Suppressor macrophage (primary cell): ENCODE measurements at places on chromosomes 2 and 18.

- peak; percentile 84 for DNase-seq
These were observed 6.9 kb upstream of the STAT1 start for GRCh38 chr2:191020742-191021381.

DNA sequence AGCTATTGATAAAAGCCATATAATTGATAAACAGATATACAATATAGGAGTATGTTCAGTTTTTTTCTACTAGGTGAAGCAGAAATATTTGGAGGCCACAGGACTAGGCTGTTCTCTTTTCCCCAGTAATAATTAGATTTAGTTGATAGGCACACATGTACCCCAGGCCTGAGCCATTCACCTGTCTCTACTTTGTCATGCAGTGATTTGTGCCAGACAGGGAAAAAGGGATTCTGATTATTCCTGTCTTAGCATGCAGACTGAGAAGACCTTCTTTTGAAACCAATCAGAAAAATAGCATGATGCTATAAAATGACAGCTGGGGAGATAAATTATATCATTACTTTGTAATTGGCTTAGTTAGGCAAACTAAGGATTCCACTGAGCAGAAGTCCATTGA is 94.3 kb downstream of the DOCK10 start:
- DNase-seq: no peak

DNA sequence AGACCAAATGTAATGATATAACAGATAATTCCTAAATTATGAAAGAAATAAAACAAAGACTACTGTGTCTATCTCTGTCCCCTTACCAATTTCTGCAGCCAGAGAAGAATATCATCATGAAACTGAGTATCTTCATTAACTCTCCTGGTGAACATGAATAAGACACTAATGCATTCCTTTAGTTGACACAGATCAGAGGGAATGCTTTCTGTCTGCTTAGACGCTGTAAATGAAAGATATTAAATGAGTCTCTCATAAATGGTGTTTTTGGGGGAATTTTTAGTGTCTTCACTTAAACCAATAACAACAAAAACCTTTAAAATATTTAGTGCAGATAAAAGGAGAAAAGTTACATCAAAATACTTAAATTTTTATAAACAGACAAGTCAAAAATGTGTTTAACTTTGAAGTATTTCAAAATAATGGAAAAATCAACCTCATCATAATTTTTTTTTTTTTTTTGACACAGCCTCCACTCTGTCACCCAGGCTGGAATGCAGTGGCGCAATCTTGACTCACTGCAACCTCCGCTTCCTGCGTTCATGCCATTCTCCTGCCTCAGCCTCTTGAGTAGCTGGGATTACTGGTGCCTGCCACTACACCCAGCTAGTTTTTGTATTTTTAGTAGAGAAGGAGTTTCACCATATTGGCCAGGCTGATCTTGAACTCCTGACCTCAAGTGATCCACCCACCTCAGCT is 16.0 kb downstream of the EPG5 start:
- DNase-seq: peak; percentile 75

DNA sequence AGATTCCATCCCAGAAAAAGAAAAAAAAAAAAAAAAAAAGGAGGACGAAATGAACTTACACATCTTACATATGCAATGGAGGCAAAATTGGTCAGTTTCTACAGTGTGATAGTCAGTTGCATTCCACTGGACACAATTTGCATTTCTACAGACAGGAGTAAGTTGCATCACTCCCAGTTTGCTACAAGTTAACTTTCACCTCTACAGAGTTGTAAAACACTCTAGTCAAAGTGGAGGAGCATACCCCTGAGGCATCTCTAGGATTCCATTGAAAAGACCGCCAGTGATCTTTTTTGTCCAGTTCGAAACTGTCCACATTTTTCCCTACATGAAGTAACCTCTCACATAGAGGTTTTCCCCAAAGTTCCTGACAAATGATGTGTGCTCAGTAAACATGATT is 202.8 kb downstream of the VAPA start:
- DNase-seq: no peak

- no peak for DNase-seq
These were observed at the start of gene GRB14 for GRCh38 chr2:164620873-164621763. TSS of gene GRB14 (minus strand) at chr2:164621482. CDS start at chr2:164621309, 173 bp downstream.

DNA sequence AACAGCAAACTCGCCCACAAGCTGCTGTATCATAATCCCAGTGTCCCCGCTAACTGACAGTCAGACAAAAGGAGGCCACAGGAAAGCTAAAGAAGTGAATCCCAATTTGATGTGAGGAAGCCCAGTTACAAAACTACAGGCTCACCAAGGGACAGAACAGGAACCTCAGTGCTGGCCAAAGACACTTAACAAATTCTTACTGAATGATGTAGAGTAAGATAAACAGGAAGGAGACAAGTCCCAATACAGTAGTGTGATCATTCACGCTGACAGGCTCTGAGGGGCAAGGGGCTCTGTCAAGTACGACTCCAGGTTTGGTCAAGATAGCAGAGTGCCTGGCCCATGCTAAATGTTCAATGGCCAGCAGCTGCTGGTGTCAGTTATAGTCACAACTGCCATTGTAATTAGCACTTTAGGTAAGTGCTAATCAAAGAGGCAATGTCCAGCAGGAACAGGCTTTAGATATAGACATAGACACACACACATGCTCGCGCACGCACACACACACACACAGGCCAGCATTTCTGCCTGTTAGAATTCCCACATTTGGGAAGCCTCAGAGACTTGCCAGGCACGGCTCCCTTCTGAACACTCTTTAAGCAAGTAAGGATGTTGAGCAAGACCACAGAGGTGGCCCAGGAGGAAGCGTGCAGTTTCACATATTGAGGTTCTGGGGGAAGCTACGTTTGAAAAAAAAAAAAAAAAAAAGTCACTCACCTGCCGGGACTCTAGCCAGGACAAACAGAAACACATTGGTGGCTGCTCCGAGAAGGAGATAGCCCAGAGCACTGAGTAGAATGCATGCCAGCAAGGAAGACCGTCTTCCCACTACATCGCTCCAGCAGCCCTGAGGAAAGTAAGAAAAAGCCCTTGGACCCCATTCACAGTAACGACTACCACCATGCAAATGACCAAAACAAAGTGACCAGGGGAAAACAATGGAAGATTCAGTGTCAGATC is 35.4 kb upstream of the TMEM182 start:
- DNase-seq: no peak

- no peak for DNase-seq
These were observed 1583.2 kb downstream of the SUCLG1 start for GRCh38 chr2:82875858-82876257.

DNA sequence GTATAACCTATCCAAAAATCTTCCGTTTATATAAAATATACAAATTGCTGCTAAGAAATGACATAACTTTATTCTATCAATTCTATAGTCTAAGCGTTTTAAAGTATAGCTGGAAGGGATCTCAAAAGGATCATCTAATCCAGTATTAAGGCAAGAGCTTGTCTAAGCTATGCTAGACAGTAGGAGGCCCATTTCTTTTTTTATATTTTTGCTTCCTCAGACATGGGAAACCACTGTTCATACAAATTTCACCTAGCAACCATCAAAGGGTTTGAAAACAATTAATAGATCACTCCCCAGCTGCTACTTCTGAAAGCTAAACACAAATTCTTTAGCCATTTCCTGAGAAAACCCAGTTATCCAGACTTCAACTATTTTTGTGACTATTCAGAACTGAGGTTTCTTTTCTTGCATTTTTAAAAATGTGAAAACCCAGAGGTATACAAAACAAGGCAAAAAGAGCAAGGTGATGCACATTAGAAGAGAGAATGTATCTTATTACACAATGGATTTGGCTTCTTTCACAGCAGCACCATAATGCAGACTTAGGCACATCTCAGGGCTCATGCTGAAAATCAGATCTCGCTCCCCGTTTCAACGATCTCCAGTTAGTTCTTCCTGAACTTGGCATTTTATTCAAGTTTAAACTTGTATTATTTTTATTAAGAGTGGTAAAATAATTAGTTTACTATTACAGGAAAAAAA is 274.4 kb downstream of the LRP1B start:
- no peak for DNase-seq

- DNase-seq: no peak
These were observed 190.8 kb downstream of the RTP5 start for GRCh38 chr2:242060212-242060835.

- no peak for DNase-seq
These were observed 45.5 kb upstream of the LRRTM4 start for GRCh38 chr2:77567723-77568122.

DNA sequence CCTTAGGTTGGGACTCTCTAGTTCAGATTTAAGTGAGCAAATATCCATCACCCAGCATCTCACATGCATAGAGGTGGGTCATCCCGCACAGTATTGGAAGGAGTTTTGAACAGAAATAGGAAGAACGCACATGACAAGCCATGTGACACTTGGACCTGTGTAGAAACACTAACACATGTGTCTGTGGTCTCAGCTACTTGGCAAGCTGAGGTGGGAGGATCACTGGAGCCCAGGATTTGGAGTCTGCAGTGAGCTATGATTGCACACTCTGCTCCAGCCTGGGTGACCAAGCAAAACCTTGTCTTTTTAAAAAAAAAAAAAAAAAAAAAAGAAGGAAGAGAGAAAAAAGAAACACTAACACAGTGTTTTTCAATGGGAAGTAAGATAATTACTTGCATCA is 5.4 kb upstream of the MTCL1 start:
- peak; percentile 44 for DNase-seq

- DNase-seq: peak; percentile 66
These were observed 29.8 kb upstream of the TMEM214 start for GRCh38 chr2:27003007-27003406.

GRCh38 chr2:95207111-95207961 is at the start of gene ZNF892:
TSS of gene ZNF892 (plus strand) at chr2:95207521. CDS start at chr2:95207816, 295 bp downstream.
- DNase-seq: peak; percentile 85

GRCh38 chr2:177783835-177784744 is 288.5 kb downstream of the PDE11A start:
- peak; percentile 8 for DNase-seq

- peak; percentile 30 for DNase-seq
These were observed 50.6 kb downstream of the RAPH1 start for GRCh38 chr2:203484266-203485112.

- DNase-seq: no peak
These were observed at the start of gene DOK6 for GRCh38 chr18:69400253-69400975. TSS of gene DOK6 (plus strand) at chr18:69400888.

- no peak for DNase-seq
These were observed 60.4 kb downstream of the FIGN start for GRCh38 chr2:163675388-163675787.

DNA sequence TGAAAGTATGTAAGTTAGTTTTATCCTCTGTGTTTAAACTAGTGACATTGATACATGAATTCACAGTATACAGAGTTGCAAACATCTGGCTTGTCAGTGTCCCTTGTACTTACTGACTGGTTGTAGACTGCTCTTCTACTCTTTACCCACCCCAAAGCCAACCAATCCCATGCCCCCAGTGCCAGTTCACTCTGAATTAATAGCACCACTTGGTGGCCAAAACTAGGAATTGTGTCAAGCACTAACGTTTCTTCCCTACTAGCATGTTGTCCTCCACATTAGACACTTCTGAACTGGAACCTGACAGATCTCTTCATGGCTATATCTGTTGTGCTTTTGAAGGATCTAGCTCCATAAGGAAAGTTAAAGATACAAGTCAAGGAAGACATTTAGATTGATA is 27.2 kb upstream of the OTX1 start:
- peak; percentile 8 for DNase-seq

- peak; percentile 63 for DNase-seq
These were observed 18.5 kb upstream of the POLI start for GRCh38 chr18:54250846-54251261.

GRCh38 chr2:162914161-162914560 is 75.6 kb upstream of the KCNH7 start:
- DNase-seq: no peak

DNA sequence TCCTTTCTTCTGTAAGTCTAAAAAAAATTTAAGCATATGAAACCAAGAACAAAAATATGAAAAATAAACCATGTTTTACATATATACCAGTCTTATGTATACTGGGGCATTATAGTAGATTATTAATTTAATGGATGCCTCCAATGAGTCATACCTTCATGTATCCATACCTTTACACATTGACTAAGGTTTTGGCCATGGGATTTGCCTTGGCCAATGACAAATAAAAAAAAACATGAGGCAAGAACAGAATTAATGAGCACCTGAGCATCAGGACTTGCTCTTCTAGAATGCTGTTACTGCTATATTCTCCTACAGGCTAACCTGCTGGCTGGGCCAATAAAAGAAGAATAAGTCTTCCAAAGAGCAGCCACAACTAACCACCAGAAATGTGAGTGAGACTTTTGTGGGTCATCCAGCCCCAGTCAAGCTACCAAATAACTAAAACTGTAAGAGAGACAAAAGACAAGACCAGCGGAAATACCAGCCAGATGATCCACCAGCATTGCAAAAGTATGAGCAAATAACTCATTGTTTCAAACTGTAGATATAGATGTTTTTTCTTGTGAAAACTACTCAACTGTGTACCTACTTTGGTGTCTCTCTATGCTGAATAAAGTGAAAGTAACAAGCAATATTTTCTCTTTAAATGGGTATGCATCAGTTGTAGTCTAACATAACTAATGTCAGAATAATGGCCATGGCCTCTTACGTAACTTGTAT is 749.6 kb upstream of the VRK2 start:
- no peak for DNase-seq

DNA sequence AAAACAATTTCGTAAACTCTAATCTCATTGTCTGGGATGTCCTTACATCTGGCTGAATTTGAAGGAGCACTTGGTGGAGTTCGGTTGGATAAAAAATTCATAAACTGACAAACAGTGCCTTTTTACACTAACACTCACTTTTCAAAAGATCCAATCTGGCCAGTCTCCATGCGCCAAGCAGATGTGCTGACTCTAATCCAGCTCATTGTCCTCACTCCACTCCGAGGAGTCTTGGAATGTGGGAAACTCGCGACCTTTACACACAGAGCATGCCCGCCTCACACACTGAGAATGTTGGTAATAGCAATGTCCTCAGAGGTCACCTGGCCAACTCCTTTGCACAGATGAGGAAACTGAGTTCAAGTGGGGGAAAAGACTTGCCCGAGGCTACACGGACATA is 66.8 kb downstream of the XDH start:
- DNase-seq: no peak

DNA sequence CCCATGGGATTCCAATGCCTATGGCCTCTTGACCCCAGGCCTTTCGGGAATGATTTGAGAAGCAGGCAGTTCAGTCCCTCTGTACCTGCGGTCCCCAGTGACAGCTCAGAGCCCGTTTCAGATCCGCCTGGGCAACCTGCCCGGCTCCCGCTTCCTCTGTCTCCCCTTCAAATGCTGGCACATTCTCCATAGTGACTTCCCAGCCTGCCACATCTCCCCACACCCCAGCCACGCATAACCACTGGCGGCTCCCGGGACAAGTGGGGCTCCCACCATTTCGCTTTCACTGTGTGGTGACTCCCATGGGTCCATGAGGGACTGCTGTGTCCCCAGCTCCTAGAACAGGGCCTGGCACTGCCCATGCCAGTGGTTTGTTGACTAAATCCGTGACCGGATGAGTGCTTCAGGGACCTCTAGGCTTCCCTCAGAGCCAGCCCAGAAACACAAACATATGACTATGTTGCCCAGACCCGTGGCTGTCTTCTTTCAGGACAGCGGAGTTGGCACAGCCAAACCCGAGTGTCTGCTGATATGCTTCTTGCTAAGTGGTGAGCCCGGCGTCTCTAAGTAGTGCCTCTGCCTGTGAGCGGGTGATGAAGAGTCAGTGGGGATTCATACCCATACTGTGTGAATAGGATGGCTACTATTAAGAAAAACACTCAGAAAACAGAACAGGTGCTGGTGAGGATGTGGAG is 91.2 kb downstream of the GLI2 start:
- DNase-seq: no peak
